ENCODE measurements at places on chromosomes 4 and X.

DNA sequence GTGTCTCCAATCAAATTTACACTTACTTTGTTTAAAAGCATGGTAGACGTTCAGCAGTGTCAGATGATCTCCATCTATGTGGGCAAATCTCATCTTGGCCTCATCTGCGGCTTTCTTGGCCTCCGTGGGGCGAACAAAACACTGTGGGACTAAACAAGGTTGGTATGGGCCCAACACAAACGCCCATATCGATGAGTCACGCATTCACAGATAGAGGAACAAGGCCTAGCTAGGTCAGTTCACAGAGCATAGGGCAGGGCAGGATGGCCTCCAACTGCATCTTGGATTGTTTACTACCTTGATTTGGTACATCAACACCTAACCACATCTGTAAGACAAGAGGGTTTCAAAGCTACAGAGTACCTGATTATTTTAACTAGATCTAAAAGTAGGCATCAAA, 47.3 kb downstream of the DHX15 start:
- no peak for DNase-seq

GRCh38 chr4:168744021-168744420, 247.2 kb downstream of the PALLD start:
- no peak for DNase-seq

DNA sequence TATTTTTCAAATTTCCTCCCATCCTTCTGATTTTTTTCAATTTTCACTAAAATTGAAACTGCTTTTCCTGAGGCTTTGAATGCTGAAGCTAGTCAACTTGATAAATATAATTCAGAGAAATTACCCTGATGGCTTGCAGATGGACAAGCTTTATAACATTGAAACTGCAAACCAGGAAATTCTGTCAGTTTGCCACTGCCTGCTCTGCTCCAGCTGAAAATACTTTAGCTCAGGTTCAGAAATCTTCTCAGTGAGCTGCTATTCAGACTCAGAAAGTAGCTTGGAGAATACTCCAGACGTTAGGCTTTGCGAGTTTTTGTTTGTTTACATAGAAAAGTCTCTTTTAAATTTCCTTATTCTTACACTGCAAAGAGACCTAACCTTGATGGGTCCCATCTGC, 1574.7 kb downstream of the STIM2 start:
- DNase-seq = no peak

- peak; percentile 14 for DNase-seq
Measured at GRCh38 chrX:51743179-51743957, at the start of gene GSPT2. Gene GSPT2 (plus strand): TSS chrX:51743442. CDS start chrX:51743627, 185 bp downstream.

- no peak for DNase-seq
Measured at GRCh38 chrX:53056292-53056691, 7.7 kb downstream of the GPR173 start.

DNA sequence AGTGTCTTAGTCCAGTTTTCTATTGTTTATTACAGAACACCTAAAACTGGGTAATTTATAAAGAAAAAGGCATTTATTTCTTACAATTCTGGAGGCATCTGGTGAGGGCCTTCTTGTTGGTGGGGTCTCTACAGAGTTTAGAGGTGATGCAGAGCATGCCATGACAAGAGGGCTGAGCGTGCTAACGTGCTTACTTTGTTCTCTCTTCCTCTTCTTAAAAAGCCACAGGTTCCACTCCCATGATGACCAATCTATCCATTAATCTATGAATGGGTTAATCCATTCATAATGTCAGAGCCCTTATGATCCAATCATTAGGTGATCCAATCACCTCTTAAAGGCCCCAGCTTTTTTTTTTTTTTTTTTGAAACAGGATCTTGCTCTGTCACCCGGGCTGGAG, 291.5 kb upstream of the GALNTL6 start:
- no peak for DNase-seq

DNA sequence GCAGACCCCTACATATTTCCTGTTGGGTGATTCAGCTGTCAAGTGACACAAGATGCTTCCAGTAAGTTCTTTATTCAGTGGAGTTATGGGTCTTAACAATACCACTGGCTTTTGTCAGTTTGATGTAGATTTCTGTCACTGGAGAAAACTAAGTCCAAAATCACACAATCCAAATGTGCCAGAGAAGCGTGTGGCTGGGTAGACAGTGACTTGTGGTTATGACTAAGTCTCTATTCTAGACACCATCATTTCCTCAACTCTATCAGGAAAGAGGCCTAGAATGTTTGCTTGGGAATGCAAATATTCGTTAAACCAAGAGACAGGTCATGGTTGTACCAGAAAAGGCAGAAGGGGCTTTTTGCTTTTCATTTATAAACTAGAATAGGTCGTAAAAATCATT, 54.4 kb upstream of the HS3ST1 start:
- DNase-seq = no peak

DNA sequence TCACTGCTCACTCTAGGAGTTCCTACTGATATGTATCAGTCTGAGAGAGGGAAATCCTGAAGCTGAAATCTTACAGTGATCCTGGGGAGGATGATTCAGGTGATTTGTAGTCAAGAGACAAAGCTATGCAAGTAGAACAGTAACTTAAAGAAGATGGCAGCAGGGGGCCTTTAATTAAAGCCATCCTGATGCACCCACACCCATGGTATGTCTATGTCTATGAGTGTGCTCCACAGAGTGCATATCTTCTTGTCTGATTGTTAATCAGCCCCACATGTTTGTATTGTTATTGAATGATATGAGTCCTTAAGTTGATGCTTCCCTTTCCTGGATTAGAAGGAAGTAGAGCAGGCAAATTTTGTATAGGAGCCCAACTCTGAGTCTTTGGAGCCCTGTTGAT, 78.8 kb downstream of the NHS start:
- DNase-seq = no peak

- no peak for DNase-seq
Measured at GRCh38 chr4:8538076-8538702, 42.0 kb upstream of the GPR78 start.

DNA sequence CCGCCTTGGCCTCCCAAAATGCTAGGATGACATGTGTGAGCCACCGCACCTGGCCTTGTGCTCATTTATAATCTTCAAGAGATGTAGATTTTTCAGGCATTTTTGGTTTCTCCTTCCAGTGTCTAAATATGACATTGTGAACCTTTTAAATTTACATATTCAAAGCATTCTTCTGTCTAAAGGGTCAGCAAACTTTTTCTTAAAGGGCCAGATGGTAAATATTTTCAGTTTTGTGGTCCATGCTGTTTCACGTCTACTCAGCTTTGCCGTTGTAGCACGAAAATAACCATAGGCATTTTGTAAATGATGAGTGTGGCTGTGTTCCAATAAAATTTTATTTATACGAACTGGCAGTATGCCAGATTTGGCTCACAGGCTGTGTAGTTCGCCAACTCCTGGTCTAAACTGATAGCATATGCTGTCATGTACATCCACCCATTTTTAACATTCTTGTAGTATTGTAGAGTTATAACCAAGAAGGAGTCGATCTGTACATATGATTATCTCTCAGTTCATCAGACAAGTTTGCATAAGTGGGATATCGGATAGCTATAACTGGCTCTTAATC, 12.7 kb upstream of the GCNA start:
- no peak for DNase-seq

DNA sequence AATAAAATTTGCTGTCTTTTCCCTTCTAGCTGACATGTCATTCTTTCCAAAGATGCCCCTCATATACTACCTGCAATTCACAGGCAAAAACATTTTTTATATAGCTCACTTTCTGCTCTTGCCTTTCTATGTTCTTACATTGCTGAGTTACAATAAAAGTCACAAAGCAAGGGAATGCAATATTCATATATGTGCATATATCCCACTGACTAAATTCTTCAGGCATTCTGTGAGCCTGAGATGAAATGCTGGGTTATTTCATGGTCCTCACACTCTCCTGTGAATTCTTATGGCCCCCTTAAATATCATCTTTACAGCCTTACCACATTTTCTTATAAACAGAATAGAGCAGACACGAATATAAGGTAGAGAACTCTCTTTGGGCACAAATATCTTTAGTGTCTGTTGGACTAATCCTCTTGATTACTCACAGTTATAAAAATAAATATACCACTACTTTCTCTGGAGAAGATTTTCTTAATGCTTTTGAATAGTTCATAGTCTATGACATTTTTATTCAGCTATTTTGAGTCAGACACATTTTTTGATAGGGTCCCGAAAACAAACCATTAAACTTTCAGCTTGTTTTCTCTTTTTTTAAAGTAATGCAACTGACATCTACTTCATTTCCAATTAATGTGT, 84.1 kb upstream of the H2AZ1 start:
- no peak for DNase-seq

DNA sequence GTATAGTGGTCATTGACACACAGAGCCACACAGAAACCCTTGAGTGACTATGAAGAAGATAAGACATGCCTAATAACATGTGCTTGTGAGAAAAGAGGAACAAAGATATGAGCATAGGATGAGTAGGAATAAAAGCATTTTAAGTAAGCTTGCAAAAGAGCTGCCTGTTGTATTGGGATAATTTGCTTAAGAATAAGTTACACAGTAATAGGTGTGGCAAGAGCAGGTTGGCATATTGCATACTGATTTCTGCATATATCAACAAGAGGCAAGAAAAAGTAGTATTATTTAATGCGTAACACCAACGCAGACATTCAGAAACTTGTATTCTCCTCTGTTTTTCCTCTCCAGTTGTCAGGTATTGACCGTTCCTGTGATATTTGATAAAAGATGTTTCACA, 111.5 kb upstream of the UGT8 start:
- DNase-seq = no peak

GRCh38 chr4:48380583-48381167, 39.3 kb downstream of the SLAIN2 start:
- DNase-seq = no peak
